ENCODE measurements at places on chromosomes 2 and 18. TPM values are rescaled to one million over a fixed set of nuclear protein-coding genes. Genes with fewer than 3 reads are reported as not detected.

The PROM2 gene
- 0.34 TPM for polyA plus RNA-seq

DNA sequence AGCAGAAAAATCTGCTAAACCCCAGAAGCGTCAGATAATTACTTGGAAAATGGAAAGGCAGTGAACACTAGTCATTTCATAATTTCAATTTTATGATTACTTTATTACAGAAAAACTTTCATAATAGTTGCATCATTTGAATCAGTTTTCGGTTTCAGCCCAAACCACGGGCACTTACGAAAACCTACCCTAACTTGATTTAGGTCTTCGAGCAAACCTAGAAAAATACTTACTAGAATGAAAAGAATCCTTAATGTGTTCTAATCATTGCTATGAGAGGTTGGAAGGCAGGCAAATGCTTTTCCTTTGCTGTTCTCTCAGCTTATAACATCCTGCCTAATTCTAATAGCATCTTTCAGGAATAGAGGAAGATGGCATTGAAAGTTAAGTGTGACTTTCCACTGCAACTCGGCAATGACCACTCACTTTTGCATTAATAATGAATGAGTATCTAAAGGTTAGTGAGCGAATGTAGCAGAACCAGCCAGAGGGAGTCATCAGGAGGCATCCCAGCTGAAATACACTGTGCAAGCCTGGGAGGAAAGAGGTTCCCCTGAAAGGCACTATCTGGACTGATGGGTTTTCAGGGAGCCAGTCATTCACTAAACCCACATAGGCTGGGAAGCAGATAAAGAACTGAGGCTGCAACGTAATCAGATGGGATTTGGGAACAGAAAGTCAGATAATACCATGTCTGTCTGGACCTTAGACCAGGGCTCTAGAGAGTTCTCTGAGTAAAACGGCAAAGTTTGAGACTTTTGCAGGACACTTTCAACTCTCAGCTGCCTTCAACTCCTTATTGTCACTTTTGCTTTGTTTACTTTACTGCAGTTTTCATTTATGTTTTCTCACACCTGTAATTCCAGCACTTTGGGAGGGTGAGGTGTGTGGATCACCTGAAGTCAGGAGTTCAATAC is 520.8 kb downstream of the RNF144A start:
- peaks cover 30% of the 10 kb centered on the region for H3K4me1 ChIP-seq
- H3K36me3 ChIP-seq, result no peaks in the 10 kb centered on the region
- H3K27me3 ChIP-seq, result no peaks in the 10 kb centered on the region
- H3K4me3 ChIP-seq, result no peak overlapping the region
- peak; percentile 25 for DNase-seq
- no peak overlapping the region for H3K27ac ChIP-seq

The CCDC102B gene
- polyA plus RNA-seq, result 0.34 TPM

The CAPG gene
- polyA plus RNA-seq, result 631 TPM

GRCh38 chr2:69305166-69305565 is 81.9 kb downstream of the GFPT1 start:
- no peak for DNase-seq
- H3K4me1 ChIP-seq, result peaks cover 25% of the 10 kb centered on the region
- no peaks in the 10 kb centered on the region for H3K27me3 ChIP-seq
- H3K36me3 ChIP-seq, result no peaks in the 10 kb centered on the region
- H3K4me3 ChIP-seq, result no peak overlapping the region

The SLC9A4 gene
- not detected for polyA plus RNA-seq

The TMEM131 gene
- polyA plus RNA-seq, result 8.2 TPM

The GTF2A1L gene
- polyA plus RNA-seq, result not detected

DNA sequence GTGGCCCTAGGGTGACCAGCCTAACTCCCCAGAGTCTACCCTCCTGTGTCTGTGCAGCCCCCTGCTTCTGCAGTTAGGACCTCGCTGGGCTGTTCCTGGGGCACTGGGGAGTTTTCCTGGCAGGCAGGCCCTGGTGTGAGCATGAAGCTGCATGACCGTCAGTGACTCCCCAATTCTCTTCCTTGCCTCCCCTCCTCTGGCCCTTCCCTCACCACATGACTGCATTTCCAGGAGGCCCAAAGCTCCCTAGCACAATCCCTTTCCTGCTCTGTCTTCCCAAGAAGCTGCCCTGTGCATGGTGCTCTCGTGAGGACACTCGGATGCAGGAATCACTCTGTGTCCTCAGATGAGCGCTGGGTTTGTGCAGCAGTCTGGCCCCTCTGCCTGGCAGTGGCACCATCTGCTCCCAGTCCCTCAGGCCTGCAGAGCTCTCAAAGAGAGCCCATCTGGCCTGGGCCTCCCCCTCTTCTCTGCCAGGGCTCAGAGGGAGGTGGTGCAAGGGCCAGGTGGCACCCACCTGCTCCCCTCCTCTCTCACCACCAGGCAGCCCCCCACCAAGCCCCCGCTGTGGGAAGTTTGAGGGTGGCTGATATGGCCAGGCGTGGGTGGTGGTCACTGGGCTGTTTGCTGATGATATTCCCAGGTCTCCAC is 125.6 kb upstream of the HS6ST1 start:
- no peaks in the 10 kb centered on the region for H3K27me3 ChIP-seq
- H3K36me3 ChIP-seq, result no peaks in the 10 kb centered on the region
- H3K4me3 ChIP-seq, result no peak overlapping the region
- DNase-seq, result no peak
- no peak overlapping the region for H3K27ac ChIP-seq

DNA sequence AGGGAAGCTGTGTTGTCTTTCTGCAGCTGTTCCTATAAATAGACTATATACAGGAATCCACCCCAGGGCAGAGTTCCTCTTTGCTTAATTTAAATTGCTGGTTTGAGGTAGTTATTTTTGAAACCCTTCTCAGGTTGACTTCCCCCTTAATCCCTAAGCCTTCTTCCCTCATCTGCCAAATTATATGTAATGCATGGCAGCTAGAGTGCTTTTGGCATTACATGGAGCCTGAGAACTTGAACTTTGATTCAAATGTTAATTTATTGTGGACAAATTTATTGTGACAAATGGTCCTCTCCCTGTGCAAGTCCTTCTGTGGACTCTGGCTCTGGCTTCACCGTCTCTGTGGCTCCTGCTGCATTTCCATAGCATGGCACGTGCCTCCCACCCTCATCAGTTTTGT is 29.2 kb downstream of the MYO1B start:
- H3K36me3 ChIP-seq, result no peaks in the 10 kb centered on the region
- no peaks in the 10 kb centered on the region for H3K27me3 ChIP-seq
- no peak for DNase-seq
- no peak overlapping the region for H3K27ac ChIP-seq
- H3K4me3 ChIP-seq, result no peak overlapping the region
- peaks cover 4% of the 10 kb centered on the region for H3K4me1 ChIP-seq

- H3K27me3 ChIP-seq, result no peaks in the 10 kb centered on the region
- H3K4me3 ChIP-seq, result no peak overlapping the region
- no peaks in the 10 kb centered on the region for H3K36me3 ChIP-seq
- no peak overlapping the region for H3K27ac ChIP-seq
Measured at GRCh38 chr2:134764164-134764563, 45.4 kb upstream of the TMEM163 start.

DNA sequence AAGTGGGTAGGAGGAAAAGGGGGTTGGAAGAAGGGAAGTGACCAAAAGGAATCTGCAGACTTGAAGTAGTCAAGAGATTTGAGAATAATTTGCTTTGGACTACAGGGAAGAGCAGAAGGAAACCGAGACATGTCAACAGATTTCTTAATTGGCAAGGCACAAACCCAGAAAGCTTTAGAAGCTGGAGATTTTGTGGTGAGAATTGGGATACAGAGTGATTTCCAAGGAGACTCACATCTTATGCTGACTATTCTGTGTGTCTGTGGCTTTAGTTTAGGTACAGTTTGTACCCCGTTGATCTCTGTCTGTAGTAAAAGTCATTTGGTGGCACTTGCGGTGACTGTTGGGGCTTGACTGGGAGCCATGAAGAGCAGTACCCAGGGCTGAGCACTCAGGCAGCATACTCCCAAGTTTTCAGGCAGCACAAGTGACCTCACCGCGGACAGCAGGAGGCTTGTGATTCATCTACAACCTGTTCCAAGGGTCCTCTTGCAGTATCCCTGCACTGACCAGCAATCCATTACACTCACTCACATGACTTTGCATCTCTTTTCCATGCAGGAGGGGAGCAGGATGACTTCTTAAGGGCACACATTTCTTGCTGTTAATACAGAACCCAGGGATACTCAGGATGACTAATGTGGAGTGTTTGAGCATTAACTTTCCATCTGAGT is 97.1 kb upstream of the TNP1 start:
- DNase-seq, result no peak
- H3K4me3 ChIP-seq, result no peak overlapping the region
- no peaks in the 10 kb centered on the region for H3K4me1 ChIP-seq
- no peak overlapping the region for H3K27ac ChIP-seq
- no peaks in the 10 kb centered on the region for H3K27me3 ChIP-seq
- no peaks in the 10 kb centered on the region for H3K36me3 ChIP-seq

DNA sequence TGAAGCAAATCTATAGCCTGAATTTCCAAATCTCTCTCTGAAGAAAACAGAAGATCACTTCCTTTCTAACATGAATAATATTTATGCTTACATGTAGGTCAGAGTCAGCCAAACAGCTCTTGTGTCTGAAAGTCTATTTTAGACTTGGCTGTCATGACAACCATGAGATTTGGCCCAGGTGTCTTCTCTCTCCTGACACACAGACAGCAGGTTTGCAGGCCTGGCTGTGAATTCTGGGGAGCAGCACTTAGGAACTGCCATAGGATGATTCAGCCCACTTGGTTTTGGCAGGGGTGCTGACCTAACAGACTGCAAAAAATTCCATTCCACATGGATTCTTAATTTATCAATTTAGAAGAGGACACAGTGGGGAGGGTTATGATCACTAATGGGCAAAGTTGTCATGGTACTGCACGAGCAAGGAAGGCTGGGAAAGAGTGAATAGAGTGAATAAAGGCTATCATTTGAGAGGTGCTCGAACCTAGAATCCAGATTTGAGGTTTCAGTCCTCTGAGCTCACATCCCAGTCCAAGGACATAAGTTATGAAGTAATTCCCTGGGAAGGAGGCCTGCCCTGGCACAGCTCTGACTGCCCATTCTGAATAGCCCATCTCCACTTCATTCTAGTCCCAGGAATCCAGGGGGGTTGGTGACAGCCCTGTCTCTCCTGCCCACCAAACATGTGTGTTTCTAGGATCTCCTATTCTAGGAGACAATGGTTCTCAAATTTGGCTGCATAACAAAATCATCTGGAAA is 453.9 kb upstream of the TRIB2 start:
- no peak overlapping the region for H3K4me3 ChIP-seq
- no peaks in the 10 kb centered on the region for H3K27me3 ChIP-seq
- H3K4me1 ChIP-seq, result no peaks in the 10 kb centered on the region

The FSHR gene
- polyA plus RNA-seq, result not detected

DNA sequence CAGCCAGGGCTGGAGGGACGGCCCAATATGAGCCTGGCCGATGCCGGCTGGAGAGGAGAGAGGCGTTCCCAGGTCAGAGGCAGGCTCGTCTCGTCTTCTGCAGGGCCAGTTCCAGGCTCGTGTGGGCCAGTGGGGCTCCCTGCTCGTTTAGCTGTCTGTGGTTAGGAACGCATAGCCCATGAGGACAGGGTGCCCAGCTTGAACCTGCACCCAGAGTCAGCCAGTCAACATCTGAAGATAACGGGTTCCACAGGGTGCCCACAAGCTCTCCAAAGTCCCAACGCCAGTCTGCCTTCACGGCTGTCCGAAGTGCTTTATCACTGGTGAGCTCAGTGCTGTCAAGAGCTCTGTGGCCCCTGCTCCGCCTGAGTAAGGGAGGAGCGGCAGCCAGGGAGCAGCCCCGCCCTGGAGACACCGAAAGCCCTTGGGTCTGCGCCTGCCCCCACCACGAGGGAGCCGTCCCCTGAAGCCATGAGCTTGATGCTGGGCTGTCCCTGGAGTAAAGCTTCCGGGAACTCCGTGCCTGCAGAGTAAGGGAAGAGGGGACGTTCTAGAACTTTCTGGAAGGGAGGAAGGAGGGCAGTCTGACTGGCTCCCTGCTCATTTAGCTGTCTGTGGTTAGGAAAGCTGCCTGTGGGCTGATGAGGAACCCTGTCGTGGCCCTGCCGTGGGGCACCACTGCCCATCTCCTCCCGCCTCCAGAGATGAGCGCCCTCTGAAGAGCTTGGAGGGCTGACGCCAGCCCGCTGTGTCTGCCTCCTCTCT is 2.7 kb upstream of the HSBP1L1 start:
- no peak overlapping the region for H3K4me3 ChIP-seq
- no peaks in the 10 kb centered on the region for H3K36me3 ChIP-seq
- peaks cover 21% of the 10 kb centered on the region for H3K4me1 ChIP-seq
- H3K27ac ChIP-seq, result no peak overlapping the region
- no peak for DNase-seq

- H3K4me3 ChIP-seq, result no peak overlapping the region
- no peaks in the 10 kb centered on the region for H3K27me3 ChIP-seq
- no peaks in the 10 kb centered on the region for H3K36me3 ChIP-seq
- no peaks in the 10 kb centered on the region for H3K4me1 ChIP-seq
- DNase-seq, result no peak
Measured at GRCh38 chr18:70411876-70412435, 123.1 kb downstream of the SOCS6 start.
